ENCODE measurements at places on chromosomes 4 and X.

DNA sequence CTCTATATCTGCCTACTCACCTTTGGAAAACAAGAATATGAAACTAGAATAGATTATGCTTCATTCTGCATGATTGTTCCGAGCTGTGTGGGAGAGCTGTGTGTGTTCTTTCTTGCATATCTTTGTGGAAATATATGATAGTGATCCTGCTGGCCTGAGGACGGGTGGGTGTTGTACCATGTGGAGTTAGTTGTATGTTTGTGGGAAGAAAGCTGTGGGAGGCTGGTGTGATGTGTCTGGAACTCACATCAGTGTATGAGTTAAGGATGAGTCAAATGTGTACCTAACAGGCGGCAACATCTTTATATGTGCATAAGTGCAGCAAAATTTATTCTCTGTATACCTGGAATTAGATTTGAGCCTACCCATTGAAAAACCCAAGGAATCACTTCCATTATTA, 208.1 kb upstream of the ADGRL3 start:
- DNase-seq: no peak

GRCh38 chr4:172962564-172963353, 205.9 kb upstream of the GALNT7 start:
- no peak for DNase-seq

DNA sequence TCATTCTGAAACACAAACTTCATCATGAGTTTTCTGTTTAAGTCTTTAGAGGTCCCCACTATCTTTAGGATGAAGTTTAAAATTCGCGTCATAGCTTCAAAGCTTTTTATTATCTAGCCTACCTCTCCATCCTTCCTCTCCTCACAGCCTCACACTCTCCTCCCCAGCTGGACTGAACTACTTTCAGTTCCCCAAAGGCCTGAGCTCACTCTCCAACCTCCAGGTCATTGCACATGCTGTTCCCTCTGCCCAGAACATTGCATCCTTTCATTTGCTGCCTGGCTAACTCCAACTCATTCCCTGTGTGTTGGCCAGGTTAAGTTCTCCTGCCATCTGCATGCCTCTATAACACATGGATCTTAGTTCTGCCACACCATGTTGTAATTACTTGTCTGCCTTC, 2.9 kb upstream of the OTUD5 start:
- no peak for DNase-seq

- no peak for DNase-seq
Observed at GRCh38 chrX:134194915-134195314, 42.1 kb upstream of the CCDC160 start.

DNA sequence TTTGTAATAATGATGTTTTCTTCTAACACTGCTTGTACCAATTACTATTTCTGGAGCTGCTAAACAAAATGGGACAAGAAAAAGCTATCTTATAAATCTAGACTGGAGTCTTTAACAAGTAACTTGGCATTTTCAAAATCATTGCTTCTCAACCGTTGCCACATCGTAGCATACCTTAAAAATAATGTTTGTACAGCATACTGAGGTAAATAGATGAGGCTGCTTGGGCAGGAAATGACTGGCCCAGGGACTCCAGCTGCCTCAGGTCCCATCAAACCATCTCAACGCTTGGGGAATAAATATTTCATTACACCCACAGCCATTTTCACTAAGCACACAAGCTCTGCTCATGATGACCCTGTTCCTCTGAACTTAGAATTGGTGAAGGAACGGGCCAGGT, 115.1 kb downstream of the SPANXA1 start:
- no peak for DNase-seq

DNA sequence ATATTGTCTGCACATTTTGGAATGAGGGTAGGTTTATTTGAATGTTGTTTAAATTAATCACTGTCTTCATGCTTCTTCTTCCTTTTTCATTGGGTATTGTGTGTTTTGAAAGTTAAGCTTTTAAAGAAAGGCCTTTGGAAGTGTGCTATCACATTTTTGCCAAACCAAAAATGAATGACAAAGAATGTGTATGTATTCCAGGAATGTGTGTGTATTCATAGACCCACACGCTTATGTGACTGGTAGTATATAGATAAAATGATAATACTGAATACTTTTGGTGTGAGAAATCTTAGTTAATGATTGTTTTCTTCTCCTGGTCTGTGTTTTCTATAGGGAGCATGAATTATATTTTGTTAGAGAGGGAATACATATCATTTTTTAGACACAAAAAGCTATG, 404.4 kb downstream of the TLL1 start:
- DNase-seq: no peak

GRCh38 chrX:54246866-54247265, 63.8 kb upstream of the FAM120C start:
- no peak for DNase-seq

GRCh38 chr4:5460106-5460801, 248.1 kb downstream of the EVC2 start:
- no peak for DNase-seq

- DNase-seq: no peak
Observed at GRCh38 chr4:4655901-4656300, 114.1 kb upstream of the STX18 start.

GRCh38 chrX:25207803-25208475, 192.2 kb upstream of the ARX start:
- no peak for DNase-seq

DNA sequence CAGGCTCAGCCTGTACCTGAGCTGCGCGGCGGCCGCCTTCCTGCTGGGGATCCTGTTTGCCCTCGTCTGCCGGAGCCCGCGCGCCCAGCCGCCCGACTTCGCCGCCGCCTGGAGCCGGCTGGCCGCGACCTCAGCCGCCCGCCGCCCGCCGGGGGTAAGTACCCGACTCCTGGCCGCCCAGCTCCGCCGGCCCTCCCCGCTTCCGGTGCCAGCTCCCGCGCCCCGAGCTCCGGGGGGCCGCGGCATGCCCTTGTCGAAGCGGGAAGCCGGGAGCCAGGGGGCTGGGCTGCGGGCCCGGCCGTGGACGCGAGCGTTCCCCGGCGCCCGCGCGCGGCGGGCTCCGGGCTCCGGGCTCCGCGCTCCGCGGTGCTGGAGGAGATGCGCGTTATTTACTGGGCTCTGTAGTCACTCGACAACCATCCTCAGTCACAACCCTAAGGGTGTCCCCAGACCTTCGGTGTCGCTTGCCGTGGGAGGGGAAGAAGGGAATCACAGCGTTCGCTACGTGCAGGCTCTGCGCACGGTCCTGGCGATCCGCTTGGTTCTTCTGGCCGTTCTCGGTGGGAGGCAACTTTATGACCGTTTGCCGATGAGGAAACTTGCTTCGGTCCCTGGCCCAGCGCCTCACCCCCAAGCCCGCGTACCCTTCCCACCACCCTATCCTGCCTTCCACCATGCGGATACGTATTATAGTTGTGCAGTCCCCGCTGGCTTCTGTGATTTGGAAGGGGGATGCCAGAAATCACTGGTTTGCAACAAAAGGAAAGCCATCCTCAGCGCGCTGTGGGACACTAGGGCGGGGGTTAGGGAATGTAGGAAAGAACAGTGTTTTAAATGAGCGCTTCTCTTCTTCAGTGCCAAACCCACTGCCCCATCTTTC, 944 bp downstream of the SNX25 start:
- DNase-seq: no peak

DNA sequence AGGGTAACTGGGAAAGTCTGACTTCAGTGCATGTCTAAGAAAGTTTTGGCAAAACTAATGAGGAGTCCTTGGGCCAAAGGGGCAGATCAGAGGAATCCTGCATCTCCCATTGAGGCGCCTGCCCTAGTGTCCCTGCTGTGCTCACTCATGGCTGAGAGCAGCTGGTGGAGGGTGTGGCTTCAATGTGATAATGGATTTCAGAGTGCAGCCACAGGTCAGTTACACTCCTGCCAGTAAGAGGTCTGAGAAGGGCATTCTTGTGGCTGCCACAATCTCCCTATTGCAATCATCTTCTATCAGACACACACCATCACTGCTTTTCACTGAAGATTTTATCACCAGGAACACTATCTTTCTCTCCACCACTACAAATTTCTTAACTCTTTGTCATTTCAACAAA, 457.1 kb downstream of the MID1IP1 start:
- DNase-seq: no peak

DNA sequence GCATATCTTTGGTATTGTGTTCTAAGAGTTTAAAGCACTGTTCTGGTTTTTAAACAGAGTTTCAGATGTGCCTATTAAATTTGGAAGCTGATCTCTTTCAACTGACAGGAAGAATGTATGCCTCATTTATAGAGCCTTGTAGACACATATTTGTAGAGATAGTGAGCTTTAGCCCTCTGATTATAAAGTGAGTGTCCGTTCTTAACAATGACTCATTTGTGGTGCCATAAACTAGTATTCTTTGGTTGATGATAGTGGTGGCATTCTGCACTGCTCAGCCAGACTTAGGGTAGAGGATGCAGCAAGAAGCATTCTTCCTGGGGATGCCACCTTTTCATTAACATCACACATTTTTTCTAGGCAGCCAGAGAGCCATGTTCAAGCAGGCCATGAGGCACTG, 121.7 kb downstream of the TLL1 start:
- no peak for DNase-seq

- DNase-seq: no peak
Observed at GRCh38 chr4:183185018-183185417, 86.0 kb downstream of the WWC2 start.

GRCh38 chrX:455199-455598, 68.5 kb upstream of the PPP2R3B start:
- DNase-seq: no peak

DNA sequence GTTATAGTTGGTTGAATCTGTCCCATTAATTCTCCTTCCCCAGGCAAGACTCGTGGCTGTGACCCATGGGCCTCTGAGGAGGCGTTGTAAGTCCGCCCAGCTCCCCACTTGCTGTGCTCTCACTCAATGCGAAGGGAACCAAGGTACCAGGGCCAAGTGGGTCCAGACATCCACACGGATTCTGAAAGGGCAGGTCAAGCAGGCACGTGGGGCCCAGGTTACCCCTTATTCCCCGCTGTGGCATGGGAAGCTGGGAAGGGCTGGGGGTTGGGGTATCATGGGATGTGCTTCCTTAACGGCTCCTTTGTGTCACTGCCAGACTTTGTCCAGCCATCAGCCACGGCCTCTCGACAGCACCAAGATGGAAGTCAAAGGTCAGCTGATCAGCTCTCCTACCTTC, 3.1 kb downstream of the CCDC120 start:
- no peak for DNase-seq

- DNase-seq: no peak
Observed at GRCh38 chrX:25003066-25003849, 12.5 kb downstream of the ARX start.

DNA sequence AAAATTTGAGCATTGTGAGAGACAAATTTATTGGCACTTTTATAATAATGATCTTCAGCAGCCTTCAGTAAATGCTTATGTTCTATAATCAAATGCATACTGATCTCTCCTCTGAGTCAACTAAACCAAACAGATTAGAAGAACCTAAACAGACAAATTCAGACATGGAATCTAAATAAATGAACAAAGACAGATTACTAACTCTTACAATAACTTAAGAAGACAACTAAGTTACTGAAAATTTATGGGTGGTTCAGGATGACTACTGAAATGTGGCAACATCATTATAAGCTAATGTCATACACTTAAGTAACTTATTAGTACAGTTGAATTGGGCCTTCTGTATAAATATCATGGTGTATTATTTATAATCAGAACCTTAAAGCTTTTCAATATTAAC, 127.3 kb downstream of the NEK1 start:
- DNase-seq: no peak

DNA sequence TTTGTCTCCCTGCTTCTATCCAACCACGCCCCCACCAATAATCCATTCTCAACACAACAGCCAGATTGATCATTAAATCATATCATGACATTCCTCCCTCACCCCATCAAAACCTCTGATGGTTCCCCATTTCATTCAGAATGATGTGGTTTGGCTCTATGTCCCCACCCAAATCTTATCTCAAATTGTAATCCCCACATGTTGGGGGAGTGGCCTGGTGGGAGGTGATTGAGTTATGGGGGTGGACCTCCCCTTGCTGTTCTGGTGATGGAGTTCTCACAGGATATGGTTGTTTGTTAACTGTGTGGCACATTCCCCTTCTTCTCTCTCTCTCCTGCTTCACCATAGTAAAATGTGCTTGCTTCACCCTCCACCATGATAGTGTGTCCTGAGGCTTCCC, 23.3 kb downstream of the TRMT2B start:
- no peak for DNase-seq

DNA sequence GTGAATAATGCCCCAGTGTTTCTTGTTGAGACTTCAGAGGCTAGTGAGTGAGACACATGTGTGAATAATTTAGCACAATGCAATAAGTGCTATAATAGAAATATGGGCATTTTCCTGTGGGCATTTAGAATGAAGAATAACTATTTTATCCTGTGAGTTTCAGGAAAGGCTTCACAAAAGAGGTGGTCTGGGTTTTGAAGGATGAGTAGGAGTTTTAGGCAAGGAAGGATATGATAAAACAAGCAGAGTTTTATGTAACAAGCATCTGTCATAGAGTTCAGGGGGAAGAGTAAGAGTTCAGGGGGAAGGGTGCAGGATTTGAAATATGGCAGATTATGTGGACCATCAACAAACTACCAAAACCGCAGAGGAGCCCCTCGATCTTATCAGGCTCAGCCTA, 529.2 kb downstream of the INPP4B start:
- no peak for DNase-seq

DNA sequence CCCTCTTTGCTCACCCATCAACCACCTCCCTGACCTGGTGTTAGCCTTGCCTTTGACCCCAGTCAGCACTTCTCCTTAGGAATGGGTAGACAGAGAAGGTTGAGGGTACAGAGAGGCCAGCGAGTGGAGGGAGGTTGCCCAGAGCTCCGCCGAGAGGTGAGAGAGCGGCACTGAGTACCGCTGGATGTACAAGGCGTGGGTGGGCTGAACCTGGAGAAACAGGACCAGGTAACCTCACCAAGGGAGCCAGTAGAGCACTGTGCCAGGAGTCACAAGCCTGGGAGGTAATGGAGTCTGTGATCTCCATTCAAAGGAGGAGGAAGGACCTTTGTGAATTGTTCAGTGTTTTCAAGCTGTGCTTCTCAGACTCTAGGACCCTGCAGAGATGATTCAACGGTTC, 256.2 kb downstream of the EVC2 start:
- no peak for DNase-seq

DNA sequence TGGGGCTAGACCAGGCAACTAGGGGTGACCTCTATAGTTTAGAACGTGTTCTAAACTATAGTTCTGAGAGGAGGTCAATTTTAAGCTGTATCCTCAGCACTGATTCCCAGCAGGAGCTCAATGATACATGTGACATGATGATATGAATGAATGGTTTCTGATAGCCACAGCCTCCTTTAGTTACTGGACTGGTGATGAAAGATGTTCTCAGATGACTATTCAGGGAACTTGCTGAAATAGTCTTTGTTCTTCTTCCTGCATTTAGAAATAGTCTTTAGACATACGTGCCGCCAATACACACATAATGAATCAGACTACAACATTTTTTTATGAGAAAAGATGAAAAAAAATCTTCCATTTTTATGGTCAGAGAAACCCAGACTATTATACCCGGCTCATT, 116.3 kb upstream of the TMEM150C start:
- no peak for DNase-seq

GRCh38 chr4:91837608-91838029, 466.1 kb upstream of the GRID2 start:
- DNase-seq: no peak

- DNase-seq: no peak
Observed at GRCh38 chr4:159360549-159360948, 257.7 kb downstream of the RAPGEF2 start.

GRCh38 chr4:137212601-137213000, 319.7 kb downstream of the PCDH18 start:
- no peak for DNase-seq

GRCh38 chr4:124757126-124757525, 44.6 kb upstream of the ANKRD50 start:
- DNase-seq: no peak
